Germinal center (tissue), 1 donor: ENCODE measurements at places on chromosomes 5 and 9.

GRCh38 chr9:95481000-95481399 is 35.8 kb downstream of the PTCH1 start:
- no peak for DNase-seq

DNA sequence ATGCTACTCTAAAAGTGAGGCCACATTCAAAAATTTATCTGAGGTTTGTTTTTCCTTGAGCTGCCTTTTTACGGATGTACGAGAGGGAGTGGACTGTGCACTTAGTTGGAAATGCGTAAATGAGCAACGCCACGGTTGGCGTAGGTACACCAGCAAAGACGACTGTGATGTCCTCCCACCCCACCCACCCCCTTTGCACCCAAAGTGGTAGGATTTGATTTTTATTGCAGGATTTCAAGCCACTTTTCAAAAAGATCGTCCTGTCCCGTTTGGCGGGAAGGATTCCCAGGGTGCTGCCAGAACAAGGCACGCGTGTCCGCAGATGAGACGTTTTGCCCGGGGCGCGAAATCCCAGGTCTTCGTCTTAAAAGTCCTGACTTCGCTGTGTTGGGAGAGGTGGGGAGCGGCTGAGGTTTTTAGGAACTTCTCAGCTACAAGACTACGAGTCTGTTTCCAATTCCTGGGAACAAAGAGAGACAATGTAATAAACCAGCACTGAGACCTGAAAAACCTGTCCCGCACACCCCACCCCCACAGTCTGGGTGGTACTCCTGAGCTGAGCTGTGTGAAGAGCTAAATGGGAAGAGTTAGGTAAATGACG is 1.0 kb upstream of the TLE1 start:
- DNase-seq, result no peak

DNA sequence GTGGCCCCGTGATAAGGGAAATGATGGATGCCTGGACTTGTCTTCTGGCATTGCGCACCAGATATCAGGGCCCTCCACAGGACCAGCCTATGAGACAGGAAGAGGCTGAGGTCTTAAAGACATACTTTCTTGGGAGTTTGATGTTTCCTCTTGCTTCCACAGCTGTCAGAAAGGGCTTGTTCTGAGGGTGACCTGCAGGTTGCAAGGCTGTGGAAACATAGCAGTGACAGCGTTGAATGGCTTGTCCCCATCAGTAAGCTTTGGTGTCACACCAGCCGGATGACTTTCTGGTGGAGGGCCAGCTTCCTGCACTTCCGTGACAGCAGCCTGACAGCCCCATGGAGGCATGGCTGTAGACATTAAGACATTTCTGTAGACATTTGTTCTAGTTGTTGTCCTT is 143.2 kb downstream of the C9orf152 start:
- DNase-seq, result no peak

DNA sequence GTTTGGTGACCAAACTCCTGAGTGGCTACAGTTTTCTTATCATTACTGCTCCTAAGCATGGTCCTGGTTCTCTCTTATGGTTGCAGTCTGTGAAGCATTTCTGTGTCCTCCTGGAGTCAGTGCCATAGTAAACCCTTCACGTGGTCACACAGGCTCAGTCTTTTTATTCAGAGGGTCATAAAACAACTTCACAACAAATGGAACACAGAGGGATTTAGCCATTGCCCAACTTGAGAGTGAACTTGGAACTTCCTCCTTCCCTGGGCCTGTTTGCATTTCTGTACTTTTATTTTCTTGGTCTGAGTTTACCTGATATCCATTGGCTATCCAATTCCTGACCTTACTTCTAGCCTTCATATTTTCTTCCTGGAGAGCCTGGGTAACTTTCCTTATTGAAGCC is 144.9 kb downstream of the CCDC192 start:
- DNase-seq, result no peak

DNA sequence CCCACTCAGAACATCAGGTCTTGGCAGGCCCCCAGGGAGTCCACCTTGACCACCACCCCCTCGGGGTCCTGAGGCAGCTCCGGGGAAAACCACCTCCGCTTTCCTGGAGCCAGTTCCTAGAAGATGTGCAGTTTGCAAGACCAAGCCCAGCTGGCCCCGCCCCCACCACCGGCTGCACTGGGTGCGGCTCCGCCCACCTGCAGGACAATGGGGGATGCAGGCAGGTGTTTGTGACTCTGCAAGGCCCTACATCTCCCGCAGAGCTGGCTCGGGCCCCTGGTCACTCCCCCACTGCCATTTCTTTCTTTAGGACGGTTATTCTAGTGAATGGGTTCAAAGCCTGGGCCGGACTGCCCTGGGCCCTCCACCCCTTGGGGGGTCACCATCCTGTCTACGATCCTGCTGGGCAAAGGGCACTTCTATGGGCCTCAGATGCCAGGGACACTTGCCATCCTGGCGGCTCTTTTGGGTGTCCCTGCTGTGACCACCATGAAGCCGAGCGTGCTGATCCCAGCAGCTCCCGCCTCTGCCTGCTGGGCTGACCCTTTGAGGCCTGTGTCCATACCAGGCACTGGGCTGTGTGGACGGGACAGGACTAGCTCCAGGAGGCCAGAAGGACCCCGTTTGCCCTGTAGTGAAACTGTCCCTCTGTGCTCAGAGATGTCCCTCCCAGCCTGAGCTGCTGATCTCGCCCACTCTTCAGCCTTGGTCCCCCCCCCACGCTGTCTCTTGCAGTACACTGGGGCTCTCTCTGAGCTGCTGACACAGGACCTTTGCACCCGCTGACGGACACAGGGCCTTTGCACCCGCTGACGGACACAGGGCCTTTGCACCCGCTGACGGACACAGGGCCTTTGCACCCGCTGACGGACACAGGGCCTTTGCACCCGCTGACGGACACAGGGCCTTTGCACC is 5.9 kb upstream of the NACC2 start:
- no peak for DNase-seq

- no peak for DNase-seq
Measured at GRCh38 chr5:18797222-18797621, 1163.0 kb downstream of the TAF11L14 start.

- DNase-seq, result peak; percentile 36
Measured at GRCh38 chr5:148740966-148741742, 85.3 kb upstream of the ADRB2 start.

DNA sequence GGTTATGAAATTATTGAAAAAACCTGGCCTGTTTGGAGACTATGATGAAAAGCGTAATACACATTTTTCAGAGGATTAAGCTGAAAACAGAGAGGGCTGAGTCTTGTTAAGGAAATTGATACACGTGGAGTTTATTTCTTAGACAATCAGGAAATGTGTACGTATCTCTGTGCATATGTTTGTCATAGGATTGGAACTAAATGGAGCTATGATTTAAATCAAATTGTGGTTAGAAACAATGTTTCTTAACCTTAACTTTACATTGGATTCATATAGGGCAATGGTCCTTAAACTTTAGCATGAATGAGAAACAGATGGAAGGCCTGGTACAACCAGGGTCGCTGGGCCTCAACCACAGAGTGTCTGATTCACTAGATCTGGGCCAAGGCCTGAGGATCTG is 451.6 kb downstream of the CDH18 start:
- no peak for DNase-seq

DNA sequence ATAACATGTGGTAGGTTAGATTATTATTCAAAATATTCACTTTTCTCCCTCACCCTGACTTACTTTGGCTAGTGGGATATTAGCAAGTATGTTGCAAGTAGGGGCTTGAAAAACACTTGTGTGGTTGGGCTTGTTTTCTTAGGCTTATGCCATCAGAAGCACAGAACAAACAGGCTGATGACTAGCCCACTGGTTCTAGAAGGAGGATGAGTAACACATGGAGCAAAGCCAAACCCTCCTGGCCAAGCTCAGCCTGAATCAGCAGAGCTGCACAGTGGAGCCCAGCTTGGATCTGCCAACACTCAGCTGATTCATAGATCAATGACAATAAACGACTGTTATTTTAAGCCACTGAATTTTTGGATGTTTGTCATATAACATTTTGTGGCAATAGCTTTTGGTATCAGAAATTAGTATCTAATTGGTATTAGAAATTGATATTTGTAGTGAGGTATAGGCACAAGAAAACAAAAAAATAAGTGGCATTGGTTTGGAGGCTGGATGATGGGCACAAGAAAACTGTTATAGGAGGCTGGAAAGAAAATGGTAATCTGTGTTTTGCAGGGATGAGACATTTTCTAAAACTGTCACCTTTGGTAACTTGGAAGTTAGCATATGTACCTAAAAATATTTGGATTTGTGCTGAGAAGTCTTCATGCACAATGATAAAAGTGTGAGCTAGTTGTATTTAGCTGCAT is 46.1 kb upstream of the ZBED3 start:
- no peak for DNase-seq

GRCh38 chr5:123036391-123037103 is at the start of gene PPIC:
Gene PPIC (minus strand): TSS chr5:123036725. CDS start chr5:123036625, 100 bp downstream.
- peak; percentile 30 for DNase-seq

GRCh38 chr9:38727497-38728001 is 7.6 kb upstream of the FAM240B start:
- DNase-seq, result no peak

GRCh38 chr9:98249771-98250170 is 5.7 kb downstream of the TBC1D2 start:
- DNase-seq, result no peak

GRCh38 chr5:8908055-8908683 is 637.7 kb downstream of the SEMA5A start:
- DNase-seq, result peak; percentile 27

GRCh38 chr9:132756214-132756845 is 86.1 kb downstream of the GTF3C4 start:
- no peak for DNase-seq

DNA sequence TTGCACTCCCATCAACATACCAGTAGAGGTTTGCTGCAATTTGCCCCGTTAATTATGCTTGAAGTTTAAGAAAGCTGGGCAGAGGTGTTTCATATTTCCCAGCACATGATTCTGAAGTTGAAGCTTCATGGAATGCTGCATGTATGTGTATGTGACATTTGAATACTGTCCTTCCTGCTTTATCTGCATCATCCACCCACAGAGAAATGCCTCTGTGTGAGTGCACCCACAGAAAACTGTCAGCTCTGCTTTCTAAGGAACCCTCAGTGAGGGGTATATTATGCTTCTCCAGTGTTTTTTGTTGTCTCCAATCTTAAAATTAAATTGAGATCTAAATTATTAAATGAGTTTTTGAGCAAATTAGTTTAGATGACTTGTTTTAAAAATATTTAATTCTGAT is 358.1 kb upstream of the PIK3R1 start:
- no peak for DNase-seq

DNA sequence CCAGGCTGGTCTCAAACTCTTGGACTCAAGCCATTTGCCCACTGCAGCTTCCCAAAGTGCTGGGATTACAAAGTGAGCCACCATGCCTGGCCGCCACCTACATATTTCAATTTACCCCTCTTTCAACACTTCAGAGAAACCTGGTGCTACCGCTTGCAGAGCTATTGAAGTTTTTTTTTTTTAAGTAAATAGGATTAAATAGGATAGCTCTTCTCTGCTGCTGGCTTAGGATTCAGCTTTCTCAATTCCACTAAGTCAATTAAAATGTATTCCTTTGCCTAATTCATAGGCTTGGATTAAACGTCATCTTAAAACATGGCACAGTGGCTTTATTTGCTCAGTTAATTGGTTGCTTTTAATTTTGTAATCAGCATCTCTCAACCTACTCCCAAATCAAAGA is 41.0 kb downstream of the KIAA1191 start:
- no peak for DNase-seq

DNA sequence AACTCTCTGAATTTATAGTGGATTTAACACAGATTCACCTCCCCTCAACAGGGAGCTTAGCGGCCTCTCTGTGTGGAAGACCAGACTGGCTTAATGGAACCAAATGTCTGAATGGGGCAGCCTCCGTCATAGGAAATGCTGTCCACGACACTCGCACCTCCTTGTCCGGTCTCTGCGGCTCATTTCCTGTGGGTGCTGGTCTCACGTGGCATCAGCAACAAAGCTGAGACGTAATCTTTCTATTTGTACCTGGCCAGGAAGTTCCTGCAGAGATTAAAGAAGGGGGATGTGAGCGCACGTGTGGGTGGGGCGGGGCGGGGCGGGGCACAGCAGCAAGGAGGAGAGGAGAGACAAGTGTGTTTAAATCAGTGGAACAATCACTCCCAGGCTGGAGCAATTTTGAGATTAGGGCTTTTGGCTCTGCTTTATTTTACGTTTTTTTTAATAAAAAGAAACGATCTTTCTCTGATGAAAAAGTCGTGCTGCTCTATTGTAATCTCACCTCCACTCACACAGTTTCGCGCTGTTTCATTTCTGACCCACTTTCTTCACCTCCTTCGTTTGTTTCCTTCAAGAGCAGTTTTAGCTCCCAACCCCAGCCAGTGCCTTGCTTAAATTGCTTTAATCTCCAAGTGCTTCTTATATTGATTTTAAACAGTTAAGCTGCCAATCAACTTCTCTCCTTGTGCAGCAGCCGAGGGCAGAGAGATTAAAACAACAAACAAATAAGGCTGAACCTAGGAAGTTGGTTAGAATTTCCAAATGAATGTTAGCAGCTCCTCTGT is 132.2 kb upstream of the ASTN2 start:
- DNase-seq, result no peak

GRCh38 chr9:37410969-37411785 is 11.3 kb upstream of the GRHPR start:
- peak; percentile 52 for DNase-seq

DNA sequence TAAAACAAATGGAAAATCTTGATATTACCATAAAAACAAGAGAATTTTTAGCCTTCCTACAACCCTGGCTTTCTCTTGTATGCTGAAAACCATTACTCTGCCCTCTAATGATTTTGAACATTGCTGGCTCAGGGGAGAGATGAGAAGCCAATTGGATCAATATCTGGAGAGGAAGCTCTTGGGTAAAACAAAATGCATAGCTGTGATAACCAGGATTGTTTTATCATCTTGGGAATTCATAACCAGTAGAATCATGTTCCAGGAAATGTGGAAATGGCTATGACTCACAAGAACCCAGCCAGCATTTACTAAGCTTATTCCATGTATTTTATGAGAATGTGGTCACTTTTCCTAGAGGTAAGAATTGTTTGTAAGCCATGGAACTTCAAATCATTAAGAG is 51.1 kb upstream of the CTNND2 start:
- DNase-seq, result no peak

DNA sequence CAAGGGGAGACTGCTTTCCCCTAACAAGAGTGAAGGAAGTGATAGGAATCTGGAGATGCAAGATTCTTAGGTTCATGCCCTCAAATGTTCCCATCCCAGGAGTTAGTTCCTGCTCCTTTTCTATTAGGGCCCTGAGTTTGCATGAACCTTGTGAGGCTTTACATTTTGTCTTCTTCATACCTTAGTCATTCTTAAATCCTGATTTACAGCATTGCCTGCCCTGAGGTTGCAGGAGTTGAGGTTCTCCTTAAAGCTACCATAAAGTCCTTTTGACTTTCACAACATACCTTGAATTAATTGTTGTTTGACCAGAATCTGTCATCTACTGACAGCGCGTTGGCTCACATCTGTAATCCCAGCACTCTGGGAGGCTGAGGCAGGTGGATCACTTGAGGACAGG is 151.5 kb upstream of the ABCA1 start:
- DNase-seq, result no peak
